ENCODE measurements at places on chromosomes 1 and 21.

- no peak for DNase-seq
These were observed 43.6 kb upstream of the EDN2 start for GRCh38 chr1:41528106-41528505.

DNA sequence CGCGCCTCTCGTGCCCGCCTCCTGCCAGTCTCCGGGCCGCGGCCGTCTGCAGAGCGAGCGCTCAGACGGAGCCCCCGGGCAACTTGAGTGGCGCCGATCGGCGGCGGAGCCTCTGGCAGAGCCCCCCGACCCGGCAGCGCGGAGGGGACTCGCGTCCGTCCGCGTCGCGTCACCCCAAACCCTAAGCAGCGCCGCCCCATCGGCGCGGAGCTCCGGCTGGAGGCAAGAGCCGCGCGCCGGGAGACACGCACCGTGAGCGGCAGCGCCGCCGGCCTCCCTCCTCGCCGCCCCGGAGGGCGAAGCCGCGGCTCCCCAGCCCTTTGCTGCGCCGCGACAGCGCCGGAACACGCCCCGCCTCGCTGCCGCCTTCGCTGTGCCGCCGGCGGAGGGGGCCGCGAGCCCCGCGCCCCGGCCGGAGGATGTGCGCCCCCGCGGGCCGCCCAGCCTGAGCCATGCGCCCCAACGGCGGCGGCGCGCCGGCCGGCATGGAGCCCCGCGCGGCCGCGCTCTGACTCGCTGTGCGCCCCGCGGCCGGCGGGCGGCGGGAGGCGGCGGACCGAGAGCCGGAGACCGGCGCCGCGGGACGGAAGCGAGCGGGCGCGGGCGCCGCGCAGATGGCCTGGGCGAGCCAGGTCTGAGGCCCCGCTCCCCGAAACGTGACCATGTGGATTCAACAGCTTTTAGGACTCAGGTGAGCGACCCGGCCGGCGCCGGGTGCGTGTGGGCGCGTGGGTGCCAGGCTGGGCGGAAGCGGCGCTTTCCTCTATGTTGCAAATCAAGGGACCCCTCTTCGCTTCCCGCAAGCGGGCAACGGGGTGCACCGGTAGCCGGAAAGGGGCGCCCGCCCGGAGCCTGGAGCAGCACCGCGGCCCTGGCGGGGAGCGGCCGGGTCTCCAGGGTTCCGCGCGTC is 610 bp downstream of the AJAP1 start:
- no peak for DNase-seq

DNA sequence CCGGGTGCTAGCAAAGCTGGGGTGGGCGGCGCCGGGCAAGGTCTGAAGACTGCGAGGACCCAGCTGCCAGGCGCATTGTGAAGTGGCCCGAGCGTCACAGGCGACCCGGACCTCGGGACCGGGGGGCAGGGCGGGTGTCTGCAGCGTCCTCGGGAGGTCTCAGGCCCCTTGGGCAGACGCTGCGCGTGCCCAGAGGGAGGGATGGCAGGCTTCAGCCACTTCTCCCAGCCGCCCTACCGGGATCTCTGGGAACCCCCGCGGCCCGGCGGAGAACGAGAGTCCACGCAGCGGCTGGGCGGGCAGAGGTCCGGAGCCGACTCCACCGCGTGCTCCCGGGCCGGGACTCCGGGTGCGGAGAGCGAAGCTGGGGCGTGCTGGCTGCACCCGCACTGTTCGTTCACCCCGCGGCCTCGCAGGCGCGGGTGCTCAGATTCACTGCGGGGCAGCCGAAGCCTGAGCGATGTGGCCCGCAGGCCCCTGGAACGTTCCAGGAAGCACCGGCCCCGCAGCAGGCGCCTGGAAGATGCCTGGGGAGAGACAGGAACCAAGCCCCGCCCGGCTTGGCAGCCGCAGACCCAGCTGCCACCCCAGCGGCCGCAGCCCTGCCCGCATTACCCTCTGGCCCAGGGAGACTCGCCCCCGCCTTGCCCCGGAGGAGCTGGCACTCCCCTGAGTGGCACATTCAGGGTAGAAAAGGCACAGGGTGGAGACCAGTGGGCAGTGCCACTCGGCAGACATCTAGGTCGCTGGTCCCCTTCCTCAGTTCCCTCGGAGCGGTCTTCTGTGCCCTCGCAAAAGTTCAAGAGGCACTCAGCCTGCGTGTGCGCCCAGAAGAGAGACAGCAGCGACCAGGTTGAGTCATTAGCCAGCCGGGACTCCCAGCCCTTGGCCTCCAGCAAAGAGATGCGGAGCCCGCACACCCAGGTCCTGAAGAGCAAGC is at the start of gene CCDC185:
TSS of gene CCDC185 (plus strand) at position 141 of the 940 bp plus-strand sequence. CDS start at position 202, 61 bp downstream.
- no peak for DNase-seq

DNA sequence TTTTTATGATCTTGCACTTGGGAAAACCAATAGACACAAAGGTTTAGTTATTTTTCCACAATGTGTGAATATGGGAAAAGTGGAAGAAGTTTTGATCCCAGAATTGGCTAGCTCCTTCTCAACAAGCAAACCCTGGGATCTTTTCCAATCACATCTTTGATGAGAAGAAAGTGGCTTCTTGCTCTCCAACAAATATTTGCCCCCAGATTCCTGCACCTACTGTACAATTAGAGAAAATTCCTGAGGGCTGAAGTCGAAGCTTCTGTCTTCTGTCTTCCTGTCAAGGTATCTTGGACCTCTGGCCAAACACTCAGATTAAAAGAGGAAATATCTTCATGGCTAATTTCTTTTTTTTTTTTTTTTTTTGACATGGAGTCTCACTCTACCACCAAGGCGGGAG is 113.1 kb upstream of the SLC45A1 start:
- DNase-seq = no peak

GRCh38 chr1:214473387-214473786 is 78.0 kb downstream of the PTPN14 start:
- no peak for DNase-seq

GRCh38 chr1:243933495-243933894 is 83.5 kb upstream of the AKT3 start:
- DNase-seq = no peak

GRCh38 chr1:226342656-226343055 is 33.7 kb upstream of the LIN9 start:
- no peak for DNase-seq

DNA sequence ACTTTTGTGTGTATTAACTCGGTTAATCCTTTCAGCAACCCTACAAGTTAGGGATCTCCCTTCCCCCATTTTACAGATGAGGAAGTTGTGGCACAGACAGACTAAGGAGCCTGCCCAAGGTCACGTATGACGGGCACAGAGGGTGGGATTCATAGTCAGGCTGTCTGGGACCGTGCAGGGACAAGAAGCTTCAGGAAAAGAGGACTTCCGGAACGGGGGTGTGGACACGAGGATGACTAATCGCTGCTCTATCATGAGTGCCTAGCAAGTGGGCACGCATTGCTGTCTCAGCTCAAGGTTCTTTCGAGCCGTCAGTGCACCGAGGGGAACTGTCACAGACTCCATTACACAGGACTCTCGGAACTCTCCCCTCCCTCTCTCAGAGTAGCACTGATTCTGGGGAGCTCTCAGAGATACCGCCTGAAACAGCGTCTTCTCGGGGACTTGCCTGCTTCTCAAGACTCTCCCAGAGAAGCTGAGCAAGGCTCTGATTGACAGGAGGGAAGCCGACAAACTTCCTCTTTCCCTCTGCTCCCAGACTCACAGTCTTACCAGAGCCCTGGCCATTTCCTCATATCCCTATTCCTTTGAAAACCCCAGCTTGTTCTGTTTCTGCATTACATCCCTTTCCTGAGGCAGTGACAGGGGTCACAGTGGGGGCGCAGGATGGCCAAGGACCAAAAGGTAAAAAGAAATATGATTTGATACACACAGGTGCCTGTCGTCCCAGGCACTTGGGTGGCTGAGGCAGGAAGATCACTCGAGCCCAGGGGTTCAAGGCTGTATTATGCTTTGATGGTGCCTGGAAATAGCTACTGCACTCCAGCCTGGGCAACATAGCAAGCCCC is 14.4 kb downstream of the FHAD1 start:
- no peak for DNase-seq

GRCh38 chr21:34761758-34762330 is 93.0 kb downstream of the CLIC6 start:
- no peak for DNase-seq

DNA sequence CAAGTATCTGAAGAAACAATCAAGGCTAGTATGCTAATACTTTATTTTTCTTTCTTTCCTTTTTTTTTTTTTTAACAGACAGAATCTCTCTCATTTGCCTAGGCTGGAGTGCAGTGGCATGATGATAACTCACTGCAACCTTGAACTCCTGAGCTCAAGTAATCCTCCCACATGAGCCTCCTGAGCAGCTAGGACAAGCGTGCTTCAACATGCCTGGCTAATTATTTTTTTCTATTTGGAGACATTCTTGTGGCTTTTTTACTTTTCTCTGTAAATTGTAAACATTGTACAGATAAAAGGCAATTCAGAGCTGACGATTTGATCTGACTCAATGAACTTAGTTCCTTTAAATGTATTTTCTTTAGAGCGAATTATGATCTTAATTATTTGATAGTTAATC is 41.4 kb downstream of the CCDC18 start:
- no peak for DNase-seq

DNA sequence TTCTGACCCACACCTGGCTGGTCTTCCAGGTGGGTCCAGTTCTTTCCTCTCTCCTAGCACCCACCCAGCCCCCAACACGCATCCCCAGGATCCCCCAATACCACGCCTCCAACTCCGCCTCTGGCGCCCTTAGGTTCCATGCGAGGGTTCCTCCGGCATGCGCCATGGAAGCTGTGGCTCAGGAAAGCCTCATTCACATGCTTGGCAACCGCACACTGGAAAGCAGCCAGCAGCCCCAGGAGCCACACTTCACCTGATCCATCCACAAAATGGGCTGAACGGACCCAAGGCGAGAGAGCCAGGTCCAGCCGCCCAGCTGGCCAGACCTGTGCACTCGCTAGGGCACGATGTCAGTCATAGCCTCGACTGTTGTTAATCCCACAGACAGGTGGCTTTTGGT is 161.2 kb downstream of the PSMG1 start:
- DNase-seq = no peak

GRCh38 chr1:208709981-208710380 is 465.8 kb upstream of the PLXNA2 start:
- no peak for DNase-seq

DNA sequence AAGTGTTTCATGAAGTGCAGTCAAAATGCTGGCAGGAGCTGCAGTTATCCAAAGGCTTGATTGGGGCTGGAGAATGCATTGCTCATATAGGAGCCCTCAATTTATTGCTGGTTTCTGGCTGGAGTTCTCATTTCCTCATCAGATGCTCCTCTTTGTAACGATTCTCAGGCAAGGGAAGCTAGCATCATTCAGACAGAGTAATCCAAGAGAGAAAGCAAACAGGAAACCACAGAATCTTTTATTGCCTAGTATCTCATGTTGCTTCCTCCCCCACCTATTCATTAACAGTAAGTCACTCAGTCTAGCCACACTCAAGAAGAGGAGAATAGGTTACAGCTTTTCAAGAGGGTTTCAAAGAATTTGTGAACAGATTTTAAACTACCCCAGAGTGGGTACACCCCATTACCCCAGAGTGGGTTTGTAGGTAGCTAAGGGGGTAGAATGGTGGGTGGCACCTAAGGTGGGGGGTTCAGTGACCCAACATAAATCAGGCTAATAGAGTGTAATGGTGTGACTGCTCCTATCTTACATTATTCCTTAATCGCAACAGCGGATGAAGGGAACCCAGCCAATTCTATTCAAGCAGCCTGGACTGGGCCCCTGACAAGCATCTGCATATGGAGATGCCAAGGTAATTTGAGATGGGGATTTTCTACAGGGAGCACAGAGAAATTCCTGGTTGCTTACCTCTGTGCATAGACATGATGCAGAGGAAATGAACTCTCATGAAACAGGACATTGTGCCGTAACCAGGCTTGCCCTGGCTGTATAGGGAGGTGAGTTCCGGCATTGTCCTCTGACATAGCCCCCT is 67.1 kb downstream of the KCNJ15 start:
- DNase-seq = no peak

GRCh38 chr1:77281491-77282186 is at the start of gene AK5:
AK5 (plus strand) TSS chr1:77282019; CDS start chr1:77282314, 295 bp downstream.
- DNase-seq = no peak

DNA sequence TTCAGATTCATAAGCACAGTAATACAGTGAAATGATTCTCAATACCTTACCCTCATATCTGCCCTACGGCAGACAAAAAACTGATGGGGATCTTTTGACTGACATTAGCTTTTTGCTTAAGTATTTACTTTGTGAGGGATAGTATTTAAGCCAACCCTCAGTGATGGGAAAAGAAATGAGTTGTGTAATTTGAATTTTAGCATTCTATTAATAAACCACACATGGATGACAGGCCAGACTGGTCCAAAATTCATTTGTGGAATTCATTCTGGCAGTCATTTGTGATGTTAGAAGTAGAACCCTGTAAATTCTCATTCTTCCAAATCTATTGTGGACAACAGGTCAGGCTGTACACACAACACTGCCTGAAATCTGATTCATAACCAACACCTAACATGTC is 14.9 kb downstream of the TRIM33 start:
- DNase-seq = no peak

DNA sequence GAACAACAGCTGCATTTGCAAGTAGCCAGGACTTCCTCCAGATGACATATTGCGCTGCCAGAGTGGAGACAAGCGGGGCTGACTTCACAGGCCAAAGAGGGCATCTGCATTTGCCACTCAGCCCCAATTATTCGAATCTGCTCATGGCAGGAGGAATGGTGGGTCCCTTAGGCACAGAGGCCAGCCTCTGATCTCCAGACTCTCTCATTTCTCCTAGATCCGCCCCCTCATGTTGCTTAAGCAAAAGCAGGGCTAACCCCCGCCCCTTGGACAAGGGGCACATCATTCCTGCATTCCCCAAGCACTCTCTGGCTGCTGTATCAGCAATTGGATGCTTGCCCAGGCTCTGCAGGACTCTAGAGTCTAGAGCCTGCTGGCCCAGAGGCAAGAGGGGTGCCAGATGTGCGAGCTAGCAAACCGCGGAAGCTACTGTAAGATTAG is 262.4 kb downstream of the ST6GALNAC3 start:
- no peak for DNase-seq

DNA sequence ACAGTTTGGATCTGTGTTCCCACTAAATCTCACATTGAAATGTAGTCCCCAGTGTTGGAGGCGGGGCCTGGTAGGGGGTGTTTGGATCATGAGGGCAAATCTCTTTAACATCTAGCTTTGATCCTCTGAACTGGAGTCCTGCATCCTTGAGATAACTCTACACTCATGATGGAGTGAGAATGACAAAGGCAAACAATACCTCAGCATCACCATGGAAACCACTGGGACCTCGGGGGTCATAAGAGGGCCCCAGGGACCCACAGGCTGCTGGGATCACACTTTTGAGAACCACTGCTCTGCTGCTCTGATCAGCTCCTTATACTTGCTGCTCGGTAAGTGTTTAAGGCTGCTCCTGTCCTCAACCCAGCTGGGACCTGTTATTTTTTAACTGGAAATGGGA is 13.4 kb upstream of the OBSCN start:
- DNase-seq = no peak

- DNase-seq = no peak
These were observed 3.2 kb downstream of the FCRL2 start for GRCh38 chr1:157773493-157774350.

GRCh38 chr1:221411283-221411682 is 330.6 kb downstream of the DUSP10 start:
- no peak for DNase-seq
